ENCODE measurements at places on chromosomes 11 and 22. TPM values are rescaled to one million over a fixed set of nuclear protein-coding genes. Genes with fewer than 3 reads are reported as not detected.

- DNase-seq, result no peak
These were observed 101.1 kb downstream of the GRIK4 start for GRCh38 chr11:120612513-120613263.

DNA sequence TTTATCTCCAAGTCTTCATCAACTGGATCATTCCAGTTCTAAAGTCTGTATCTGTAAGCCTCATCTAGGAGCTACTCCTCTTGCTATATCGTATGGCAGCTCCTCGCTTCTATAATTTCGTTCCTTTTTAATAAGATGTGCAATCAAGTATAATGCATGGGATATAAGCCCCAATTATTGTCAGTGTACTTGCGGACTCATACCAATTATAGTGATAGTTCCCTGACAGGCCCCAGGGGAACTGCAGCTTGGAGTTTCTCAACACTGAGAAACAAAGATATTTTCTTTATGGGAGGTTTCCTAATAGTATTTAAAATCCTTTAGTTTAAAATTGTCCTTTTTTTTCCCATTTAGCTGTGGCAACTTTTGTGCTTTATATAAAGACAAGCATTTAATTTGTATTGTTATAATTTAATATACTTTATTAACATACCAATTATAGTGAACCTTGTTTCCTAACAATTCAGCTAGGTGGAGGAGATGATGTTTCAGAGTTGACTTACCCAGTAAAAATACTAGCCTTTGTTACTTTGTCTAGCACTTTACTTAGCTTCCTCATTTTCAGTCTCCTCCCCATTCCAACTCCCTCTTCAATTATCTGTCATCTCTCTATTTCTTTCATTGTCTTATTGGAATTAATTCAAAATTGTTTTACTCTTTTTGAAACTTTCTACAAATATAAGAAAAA, 25.3 kb upstream of the DDX17 start:
- DNase-seq, result no peak

DNA sequence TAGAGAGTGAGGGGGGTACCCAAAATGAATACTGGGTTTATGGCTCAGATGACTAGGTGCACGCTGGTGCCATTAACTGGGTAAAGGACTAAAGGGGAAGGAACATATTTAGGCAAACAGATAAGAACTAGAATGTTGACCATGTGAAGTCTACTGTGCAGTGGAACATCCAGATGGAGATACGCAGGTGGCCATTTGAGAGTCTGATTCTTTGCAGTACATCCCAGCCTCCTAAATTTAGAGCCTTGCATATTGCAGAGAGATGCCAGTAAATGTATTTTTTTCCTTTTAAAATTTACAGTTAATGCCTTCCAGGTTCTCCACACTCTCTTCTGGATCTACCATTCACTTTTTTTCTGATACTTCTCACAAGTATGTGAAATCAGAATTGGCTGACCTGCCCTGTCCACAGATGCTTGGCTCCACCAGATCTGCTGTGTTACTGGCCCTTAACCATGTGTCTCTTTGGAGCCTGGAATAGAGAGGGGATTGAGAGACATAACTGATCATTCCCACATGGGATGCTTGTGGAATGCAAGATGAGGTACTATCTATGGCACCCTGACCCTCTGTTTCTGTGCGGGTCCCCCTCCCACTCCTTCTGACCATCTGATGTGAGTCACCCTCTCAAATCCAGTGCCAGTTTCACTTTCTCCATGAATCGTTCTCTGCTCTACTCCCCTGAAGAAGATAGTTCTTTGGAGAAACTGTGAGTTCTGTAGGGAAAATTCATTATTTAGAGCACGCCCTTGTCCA, 77.0 kb upstream of the NCAM1 start:
- DNase-seq, result no peak

DNA sequence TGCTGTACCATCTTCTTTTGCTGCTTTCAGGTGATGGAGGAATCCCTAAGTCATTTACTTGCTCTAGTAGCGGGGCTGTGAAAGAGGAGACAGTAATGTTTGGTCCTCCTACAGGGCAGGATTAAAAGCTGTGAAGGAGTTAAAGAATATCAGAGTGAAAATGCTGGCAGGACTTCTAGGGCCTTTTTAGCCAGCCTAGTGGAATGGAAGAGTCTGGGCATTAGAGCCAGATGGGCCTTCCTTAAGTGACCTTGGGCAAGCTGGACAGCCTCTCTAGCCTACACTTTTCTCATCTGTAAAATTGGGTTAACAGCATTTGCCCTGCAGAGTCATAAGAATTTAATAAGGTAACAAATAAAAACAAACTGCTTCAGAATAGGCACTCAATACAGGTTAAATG, 114.7 kb downstream of the RBFOX2 start:
- DNase-seq, result no peak

- no peak for DNase-seq
These were observed 1.5 kb downstream of the MPST start for GRCh38 chr22:37021041-37021440.

DNA sequence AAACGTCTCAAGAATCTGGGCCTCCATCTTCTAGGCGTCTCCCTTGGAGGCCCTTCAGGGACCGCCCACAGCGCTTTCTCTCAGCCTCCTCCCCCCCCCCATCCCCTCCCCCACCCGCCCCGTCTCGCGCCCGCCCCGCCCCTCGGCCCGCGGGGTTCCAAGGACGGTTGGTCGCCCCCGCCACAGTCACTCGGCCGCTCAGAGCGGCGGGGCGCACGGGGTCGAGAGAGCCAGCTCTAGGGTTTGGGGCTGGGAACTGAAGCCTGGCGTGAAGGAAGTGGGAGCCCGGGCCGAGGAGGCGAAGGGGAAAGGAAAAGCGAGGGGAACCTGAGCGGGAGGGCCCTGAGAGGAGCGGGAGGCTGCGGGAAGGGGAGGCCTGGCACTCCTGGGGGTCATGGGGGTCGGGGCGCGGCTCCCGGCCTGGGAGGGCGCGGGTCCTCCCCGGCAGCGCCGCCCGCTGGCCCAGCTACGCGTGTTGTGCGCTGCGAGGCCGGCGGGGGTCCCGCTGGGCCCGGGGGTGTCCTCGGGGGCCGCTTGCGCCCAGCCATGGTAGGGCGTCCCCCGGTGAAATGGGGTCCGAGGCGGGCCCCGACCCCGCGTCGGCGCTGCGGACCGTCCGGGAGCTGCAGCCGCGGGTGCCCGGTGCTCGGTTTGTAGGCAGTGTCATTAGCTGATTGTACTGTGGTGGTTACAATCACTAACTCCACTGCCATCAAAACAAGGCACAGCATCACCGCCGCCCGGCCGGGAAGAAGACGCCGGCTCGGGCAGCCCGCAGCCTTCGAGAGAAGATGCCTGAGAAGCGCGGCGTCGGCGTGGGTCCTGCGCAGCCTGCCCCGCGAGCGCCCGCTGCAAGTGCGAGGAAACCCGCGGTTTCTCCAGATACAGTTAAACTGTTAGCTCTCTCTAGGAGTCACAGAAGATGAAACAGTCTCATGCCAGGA, at the start of gene BTG4:
Gene BTG4, minus strand, starts transcription at position 91 of the 944 bp plus-strand sequence. CDS start 13,610 bp downstream, outside the sequence.
- DNase-seq, result peak; percentile 75

DNA sequence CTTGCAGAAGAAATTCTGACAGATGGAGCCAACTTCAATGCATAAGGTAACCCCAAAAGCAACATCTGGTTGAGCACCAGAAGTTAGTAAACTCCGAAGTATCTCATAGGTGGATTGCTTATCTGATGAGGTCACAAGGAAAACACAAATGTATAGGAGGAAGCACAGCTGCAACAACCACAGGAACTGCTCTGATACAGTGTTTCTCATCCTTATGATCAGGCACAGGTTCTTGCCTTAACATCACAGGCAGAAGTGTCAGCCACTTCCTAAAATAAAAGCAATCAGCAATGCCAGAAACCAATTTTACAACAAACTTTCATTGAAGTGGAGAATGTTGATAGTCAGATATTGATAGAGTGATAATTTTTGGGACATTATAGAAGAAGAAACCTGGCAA, 530.3 kb upstream of the FAT3 start:
- DNase-seq, result no peak

ZDHHC8 gene
- total RNA-seq, result 16.6 TPM

SLC22A8 gene
- total RNA-seq, result not detected

DNA sequence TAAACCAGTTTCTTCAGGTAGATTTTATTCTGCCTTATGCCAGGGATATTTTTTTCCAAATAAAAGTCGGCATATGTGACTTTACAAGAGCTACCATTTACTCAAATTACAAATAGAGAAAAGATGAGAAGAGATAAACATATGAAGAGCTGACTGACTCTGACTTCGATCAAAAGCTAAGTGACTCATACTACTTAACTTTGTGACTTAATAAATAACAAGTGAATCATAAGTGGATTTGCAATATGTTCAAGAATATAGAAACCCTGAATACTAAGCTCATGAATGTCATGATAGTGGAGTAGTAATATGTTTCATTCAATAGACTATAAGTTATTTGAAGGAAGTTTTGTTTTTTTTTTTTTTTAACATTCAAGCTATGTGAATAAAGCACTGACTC, 130.5 kb upstream of the ANO3 start:
- no peak for DNase-seq

DNA sequence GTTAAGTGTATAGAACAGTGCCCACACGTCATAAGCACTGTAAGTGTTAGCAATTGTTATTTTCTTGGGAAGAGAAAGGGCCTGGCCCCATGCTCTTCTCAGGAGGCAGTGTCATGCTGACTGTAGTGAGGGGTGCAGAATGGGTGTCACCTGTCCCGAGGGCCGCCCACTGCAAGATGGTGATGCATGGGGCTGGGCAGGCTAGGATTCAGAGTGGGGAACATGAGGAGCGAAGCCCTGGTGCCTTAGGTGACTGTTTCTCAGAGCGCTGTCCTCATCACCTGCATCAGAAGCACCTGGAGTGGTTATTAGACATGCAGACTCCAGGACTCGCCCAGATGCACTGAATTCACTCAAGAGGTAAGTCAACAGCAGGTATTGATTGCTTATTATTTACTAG, 101.0 kb upstream of the PARVA start:
- no peak for DNase-seq

- DNase-seq, result no peak
These were observed 526.7 kb downstream of the INSC start for GRCh38 chr11:15641271-15642045.

AIFM3 gene
- total RNA-seq, result 0.38 TPM

- no peak for DNase-seq
These were observed 28.4 kb downstream of the C11orf91 start for GRCh38 chr11:33672273-33672672.

- DNase-seq, result no peak
These were observed 18.4 kb downstream of the ARHGAP42 start for GRCh38 chr11:100705447-100705846.

SGSM1 gene
- 2.3 TPM for total RNA-seq

- peak; percentile 21 for DNase-seq
These were observed 252.7 kb downstream of the TMEM135 start for GRCh38 chr11:87290304-87290922.

GRCh38 chr22:40009292-40009774, 14.6 kb downstream of the FAM83F start:
- DNase-seq, result peak; percentile 86

GRCh38 chr11:70407814-70408213, 9.5 kb downstream of the CTTN start:
- no peak for DNase-seq

GRCh38 chr22:27859336-27859735, 57.8 kb upstream of the MN1 start:
- DNase-seq, result no peak

GAB4 gene
- total RNA-seq, result 0.18 TPM

GRCh38 chr11:108616549-108616948, 23.0 kb upstream of the EXPH5 start:
- no peak for DNase-seq

- peak; percentile 52 for DNase-seq
These were observed 454 bp downstream of the TMEM218 start for GRCh38 chr11:125111001-125111342.

DNA sequence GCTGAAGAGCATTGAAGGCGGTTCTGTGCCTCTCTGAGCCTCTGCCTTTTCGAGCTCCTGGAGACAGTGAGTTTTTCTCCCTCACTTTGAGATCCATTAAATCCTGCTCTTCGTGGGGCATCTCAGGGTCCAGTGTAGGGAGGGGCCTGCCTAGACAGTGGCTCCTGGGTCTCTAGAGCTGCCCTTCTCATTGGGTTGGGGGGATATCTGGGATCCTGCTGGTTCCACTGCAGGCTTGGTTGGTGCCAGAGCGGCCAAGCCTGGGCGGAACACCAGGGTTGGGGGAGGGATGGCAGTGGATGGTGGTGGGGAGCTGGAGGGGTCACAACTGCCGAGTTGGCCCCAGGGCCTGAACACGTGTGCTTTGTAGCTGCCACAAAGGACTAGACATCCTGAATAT, 52.2 kb upstream of the CARS1 start:
- peak; percentile 65 for DNase-seq

MYOD1 gene
- total RNA-seq, result not detected

GRCh38 chr11:19670030-19670791, 42.4 kb upstream of the NAV2 start:
- DNase-seq, result no peak

DNA sequence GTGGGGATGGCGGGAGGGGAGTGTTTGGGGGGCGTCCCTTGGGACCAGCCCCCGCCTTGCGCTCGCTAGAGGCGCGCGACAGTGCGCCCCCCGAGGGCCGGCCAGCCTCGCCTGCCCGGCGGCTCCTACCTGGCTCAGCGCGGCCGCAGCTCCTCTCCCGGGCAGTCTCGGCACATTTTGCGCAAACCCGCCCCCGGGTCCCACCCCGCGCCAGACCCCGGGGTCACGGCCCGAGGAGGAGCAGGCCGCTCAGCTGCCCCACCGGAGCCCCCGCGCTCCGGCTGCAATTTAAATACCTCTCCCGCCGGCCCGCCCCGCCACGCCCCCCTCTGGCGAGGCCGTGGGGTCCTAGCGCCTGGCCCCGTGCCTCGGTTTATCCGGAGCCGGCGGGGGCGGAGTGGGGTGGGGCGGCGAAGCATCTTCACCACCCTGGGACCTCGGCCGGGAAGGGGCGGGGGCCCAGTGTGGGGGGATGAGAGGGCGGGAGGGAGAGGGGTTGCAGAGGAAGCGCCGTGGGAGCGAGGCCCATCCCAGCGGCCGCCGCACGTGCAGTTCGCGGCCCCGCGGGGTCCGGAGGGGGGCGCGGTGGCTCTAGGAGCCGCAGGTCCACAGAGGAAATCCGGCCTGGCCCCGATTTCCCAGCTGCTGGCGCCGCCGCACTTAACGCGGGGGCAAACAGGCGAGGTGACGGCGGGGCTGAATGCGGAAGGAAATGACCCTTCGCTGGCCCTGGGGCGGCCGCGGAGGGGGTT, at the start of gene LRRC32:
Gene LRRC32, minus strand, starts transcription at position 263 of the 752 bp plus-strand sequence. CDS start 4,793 bp downstream, outside the sequence.
- peak; percentile 93 for DNase-seq

GAS2 gene
- 1.7 TPM for total RNA-seq

GRCh38 chr11:130402570-130402969, 25.8 kb downstream of the ADAMTS8 start:
- no peak for DNase-seq

- DNase-seq, result peak; percentile 76
These were observed 534 bp downstream of the WNT7B start for GRCh38 chr22:45976254-45977002.

- DNase-seq, result no peak
These were observed 31.3 kb upstream of the SLN start for GRCh38 chr11:107743191-107743590.

DNA sequence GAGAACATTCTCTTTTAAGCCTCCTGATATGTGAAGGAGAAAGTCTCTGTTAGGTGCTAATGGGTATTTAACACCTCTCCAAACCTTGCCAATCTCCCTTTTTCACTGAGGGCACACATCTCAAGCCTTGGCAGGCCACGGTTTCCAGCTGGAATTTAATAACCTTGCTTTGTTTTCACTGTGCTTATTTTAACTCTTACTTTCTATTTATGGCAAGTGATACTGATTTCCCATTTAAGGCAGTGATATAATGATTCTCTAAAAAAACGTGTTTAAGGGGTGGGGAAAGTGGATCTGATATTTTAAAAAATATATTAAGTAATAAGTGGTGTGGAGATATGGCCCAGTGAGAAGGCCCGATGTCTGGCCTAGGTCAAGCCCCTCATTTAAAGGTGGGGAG, 1.1 kb upstream of the RASD2 start:
- DNase-seq, result no peak

DDT gene
- 422 TPM for total RNA-seq

Measured in H7 (cell line).